A673 (cell line): ENCODE measurements at places on chromosomes 7 and 10. TPM values are rescaled to one million over a fixed set of nuclear protein-coding genes. Genes with fewer than 3 reads are reported as not detected.

The RBP3 gene
- total RNA-seq = not detected in 2 replicates

The AEBP1 gene
- total RNA-seq = 30.1 and 31.8 TPM in 2 replicates

The PIK3AP1 gene
- total RNA-seq = 0.24 and 0.37 TPM in 2 replicates

The MCM10 gene
- 89.3 and 97.5 TPM in 2 replicates for total RNA-seq

The TSPAN33 gene
- 1.6 and 3.5 TPM in 2 replicates for total RNA-seq

The AFAP1L2 gene
- total RNA-seq = not detected in 2 replicates

The EGFR gene
- 0.59 and 0.84 TPM in 2 replicates for total RNA-seq

The SPDYE1 gene
- not detected in 2 replicates for total RNA-seq

The CPA4 gene
- 0.35 TPM in 1 of 2 replicates, not detected in the other for total RNA-seq

The OPALIN gene
- total RNA-seq = not detected in 2 replicates

The ANKRD2 gene
- total RNA-seq = not detected in 2 replicates

The SMURF1 gene
- 16.5 and 18.4 TPM in 2 replicates for total RNA-seq

The MYL10 gene
- 0.30 TPM in 1 of 2 replicates, not detected in the other for total RNA-seq

The AGR2 gene
- not detected in 2 replicates for total RNA-seq

The TPST1 gene
- total RNA-seq = 8.0 and 11.0 TPM in 2 replicates

The EVX1 gene
- not detected in 2 replicates for total RNA-seq

The PTPRE gene
- 4.6 and 11.6 TPM in 2 replicates for total RNA-seq

The NPFFR1 gene
- total RNA-seq = 0.02 TPM in 1 of 2 replicates, not detected in the other

The FKBP6 gene
- not detected in 2 replicates for total RNA-seq
